ENCODE measurements at places on chromosomes 5 and 9.

GRCh38 chr5:178854284-178854683 lies 5.5 kb upstream of the ZNF354B start:
- DNase-seq, result no peak

- no peak for DNase-seq
Measured at GRCh38 chr5:139757727-139758509, 37.7 kb upstream of the PSD2 start.

DNA sequence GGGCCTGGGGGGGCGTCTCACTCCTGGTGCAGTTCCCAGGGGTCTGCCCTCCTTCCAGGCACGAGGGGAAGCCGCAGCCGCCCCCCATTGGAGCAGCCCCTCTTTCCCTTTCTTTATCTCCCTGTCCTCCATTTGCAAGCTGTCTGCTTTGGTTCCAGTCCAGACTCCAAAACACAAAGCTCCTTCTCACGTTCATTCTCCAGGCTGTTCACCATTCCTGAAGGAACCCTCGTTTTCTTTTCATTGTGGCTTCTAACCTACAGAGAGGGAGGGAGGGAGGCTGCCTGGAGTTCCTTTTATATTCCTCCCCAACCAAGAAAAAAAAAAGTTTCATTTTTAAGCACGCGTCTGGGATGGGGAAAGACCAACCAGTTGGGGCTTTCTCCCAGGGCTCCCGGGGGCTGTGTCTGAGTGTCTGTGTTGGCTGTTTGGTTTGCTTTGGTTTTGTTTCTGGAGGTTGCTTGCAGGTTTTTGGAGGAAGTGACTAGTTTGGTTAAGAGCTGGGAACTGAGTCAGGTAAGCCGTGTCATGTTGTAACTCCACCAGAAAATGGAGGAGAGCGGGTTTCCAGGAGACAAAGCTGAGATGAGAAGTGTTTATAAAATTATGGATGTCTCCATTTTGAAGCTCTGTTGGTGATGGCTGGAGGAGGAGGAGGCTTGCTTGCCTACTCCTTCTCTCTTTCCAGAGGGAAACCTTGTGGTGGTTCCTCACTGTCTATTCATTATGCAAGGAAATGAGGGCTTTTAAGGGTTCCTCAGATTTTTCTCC lies 1.6 kb downstream of the ZNF462 start:
- DNase-seq, result no peak

DNA sequence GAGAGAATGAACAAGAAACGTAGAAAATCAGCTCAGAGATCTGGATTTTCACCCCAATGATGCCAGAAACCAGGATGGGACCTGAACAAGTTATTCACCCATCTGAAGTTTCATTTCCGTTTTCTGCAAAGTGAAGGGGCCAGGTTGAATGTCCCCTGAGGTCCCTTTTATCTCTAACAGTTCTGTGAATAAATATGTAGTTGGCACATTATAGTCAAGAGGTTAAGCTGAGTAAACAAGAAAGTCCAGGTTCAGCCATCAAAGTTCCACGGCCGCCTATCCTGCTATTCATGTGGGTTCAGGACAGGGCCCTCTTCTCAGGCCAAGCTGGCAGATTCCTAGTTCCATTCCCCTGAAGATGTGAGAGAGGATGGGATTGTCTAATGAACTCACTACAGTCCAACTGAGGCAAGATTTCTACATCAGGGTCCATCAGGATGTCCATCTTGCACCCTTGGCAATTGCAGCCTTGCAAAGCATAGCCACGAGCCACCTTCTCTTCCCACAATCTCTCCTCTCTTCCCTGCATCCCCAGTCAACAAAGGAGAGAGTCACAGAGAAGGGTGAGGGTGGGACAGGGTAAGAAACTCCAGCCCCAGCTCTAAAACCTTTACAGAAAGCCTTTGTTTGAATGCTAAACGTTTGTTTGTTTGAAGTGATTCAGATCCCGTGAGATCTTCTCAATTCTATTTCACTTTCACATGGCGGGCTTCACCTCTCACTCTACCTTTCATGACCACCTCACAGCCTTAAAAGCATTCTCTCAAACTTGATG lies 311.0 kb downstream of the SLIT3 start:
- DNase-seq, result no peak

DNA sequence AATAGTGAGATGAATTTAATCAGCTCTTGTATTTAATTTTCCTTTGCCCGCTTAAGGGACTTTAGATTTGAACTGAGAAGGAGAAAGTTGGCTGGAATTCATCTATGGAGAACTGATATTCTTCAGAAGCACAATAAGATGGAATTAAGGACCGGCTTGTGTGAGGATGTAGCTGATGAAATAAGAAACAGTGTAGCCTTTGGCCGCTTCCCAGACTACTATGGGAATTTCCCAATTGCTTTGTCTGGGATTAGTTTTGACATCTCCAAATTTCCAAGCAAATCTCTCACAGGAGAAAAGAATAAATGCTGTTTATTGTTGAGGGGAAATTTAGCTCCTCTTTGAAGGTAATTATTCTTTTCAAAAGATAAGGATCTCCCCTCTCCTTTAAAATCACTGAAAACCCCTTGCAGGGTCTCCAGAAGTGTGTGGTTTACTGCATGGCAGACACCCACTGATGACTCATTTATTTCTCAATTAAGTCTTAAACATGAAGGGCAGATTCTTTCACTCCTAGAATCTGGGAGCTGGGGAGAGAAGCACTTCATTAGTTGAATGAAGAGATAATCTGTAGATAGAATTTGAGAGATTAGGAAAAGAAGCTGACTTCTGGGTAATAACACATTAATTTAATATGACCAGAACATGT lies 606.5 kb upstream of the ADAMTS16 start:
- DNase-seq, result peak; percentile 69

DNA sequence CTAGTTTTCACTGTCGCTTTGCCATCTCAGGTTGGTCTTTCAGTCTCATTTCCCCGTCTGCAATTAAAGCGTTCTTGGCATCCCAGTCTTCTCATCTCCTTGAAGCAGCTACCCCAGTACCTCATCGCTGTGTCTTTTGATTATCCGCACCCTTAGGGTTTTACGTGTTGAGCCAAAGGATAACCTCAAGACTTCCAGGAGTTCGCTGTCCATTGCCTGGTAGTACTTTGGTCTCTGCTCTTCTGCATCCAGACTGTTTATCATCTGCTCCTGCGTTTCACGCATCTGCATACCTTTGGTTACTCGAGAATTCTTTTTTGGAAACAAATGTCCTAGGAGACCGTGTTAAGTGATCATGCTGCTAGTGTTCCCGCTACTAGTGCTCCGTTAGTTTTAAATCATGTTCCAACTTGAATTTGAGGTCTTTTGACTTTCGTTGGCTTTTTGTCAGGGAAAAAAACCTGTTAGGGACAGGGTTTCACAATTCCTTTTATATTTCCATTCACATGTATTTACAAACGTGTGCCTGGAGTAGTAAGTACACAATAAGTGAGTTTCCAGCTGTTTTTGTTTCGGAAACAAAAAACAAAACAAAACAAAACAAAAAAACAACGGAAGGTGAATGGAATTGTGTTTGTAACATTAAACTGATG lies 888 bp downstream of the RABGAP1 start:
- no peak for DNase-seq

- DNase-seq, result no peak
Measured at GRCh38 chr9:84711936-84712335, 42.4 kb downstream of the NTRK2 start.

DNA sequence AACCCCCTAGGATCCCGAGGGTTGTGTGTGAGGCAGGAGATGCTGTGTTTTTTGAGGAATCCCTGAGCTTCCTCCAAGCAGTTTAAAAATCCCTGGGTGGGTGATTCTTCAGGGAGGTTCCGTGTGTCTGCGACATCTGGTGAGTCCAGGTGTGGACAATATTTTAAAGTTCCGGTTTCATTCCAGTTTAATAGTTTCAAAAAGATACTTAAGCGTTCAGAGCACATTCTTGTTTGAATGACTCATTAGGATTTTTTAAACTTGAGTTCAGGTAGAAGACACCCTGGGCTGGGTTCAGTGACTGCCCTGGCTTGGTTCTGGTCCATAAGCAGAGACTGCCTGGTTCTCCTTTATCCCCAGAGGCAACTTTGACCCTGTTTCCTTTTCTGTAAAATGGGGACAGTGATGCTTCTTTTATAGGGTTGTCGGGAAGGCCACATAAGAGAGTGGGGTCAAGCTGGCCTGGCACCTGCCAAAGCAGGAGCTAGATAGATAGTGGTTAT lies 119.2 kb downstream of the RGS3 start:
- DNase-seq, result no peak

GRCh38 chr5:160833806-160834205 lies 18.2 kb downstream of the ATP10B start:
- DNase-seq, result no peak

DNA sequence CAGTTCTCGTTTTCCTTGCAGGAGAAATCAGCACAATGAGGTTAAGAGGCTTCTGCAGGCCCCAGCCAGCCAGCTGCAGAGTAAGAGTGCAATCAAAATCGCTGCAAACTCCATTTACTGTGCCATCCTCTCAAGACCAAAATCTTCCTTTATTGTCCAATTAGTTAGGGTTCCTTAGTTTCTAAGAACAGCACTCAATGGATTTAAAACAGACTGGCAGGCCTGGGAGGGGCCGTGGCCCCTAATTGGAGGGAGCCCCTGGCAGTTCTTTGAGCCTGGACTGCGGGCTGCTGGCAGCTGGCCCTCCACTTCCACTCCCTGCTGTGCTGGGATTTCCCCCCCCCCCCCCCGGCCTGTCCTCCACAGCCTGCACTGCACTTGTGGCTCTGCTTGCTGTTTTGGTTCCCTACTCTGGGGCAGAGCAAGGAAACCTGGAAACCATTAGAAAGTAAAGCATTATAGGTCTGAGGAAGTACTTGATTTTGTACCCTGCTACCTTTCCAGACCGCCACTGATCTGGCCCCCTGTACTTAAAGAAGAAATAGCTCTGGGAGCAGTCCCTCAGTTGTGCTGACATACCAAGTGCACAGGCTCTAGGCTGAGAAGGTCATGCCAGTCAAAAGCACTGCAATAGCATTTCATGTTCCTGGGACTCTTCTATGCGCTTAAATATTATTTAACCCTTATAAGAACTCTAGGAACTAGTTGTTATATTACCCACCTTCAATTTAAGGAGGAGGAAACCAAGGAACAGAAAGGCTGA lies 129.0 kb downstream of the APBA1 start:
- DNase-seq, result no peak

DNA sequence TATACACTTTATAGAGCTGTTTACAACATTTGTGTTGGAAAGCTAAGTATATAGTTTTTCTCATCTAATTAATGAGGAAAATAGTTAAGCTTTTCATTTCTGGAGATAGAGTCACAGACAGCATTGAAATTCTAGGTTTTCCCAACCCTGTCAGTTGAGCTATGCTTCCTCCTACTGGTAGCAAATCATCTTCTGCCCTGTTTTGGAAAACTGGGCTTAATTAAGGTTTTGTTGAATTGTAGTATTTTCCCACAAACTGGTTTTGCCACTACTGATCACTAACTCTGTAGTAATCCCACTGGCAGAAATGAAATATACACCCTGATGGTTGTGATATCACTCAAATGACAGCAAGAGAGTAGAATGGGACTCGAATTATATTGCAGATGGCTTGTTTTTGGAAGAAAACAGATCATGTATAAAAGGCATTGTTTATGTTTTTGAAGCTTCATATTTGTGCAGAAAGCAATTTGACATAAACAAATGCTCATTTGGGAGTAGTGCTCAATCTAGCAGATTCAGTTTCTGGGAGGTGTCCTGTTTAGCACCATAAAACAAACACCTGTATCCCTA lies 46.6 kb downstream of the CD180 start:
- DNase-seq, result no peak

DNA sequence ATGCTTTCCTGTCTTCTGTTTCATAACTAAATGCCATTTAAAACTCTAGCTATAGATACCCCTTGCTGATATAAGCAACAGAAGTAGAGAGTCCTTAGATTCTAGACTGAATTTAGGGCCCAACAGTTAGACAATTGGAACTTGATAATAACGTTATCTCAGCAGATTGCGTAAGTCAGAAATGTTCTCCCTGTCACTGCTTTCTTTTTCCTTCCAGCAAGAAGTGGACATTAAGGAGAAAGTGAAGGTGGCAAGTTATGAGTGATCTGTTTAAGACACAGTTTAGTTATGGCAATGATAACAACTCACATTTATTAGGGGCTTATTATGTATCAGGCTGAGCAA lies 6.9 kb upstream of the GLIS3 start:
- no peak for DNase-seq

GRCh38 chr9:35771075-35771433 lies 17.0 kb upstream of the MSMP start:
- DNase-seq, result no peak

DNA sequence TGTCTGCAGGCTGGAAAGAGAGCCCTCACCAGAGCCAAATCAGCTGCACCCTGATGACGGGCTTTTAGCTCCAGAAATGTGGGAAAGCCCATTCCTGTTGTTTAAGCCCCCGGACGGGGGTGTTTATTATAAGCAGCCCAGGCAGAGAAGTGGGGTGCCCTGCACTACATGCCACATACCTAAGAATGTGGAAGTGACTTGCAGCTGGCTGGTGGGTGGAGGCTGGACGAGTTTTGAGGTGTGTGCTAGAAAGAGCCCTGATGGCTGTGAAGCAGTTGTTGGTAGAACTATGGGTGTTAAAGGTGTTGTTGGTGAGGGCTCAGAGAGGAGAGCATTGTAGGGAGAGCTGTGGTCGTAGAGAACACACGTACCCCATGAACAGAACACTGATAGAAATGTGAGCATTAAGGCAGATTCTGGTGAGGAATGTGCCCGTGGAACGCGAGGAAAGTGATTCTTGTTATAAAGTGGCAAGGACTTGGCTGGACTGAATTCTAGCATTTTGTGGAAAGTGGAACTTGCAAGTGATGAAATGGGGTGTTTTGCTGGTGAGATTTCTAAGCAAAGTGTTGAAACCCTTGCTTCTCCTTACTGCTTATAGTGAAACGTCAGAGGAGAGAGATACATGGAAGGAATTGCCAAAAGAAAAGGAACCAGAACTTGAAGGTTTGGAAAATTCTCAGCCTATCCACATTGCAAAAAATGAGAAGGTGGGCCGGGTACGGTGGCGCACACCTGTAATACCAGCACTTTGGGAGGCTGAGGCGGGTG lies 38.9 kb downstream of the AHRR start:
- no peak for DNase-seq

GRCh38 chr9:101477214-101477613 lies 41.6 kb upstream of the ALDOB start:
- DNase-seq, result no peak

DNA sequence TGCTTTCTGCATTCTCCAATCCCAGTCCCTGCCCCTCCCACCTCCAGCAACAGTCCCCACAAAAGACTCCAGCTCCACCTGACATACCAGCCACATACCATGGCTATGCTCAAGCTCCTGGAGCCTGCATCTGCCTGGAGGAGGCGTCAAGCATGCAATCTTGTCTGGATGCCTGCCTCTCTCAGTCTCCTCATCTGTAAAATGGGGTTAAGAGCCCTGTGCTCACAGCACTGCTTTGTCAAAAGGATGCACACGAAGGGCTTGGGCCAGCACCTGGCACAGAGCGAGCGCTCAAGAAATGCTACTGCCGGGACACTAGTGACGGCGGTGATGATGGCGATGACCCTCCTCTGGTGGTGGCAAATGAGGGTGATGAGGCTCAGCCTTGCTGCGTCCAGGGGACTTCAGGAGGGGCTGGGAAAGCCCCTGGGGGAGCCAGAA lies 202.9 kb upstream of the IER5L start:
- no peak for DNase-seq

- DNase-seq, result no peak
Measured at GRCh38 chr5:80763211-80763610, 108.4 kb upstream of the DHFR start.

GRCh38 chr9:92728831-92729734 lies 35.5 kb downstream of the BICD2 start:
- no peak for DNase-seq

GRCh38 chr5:157449011-157449723 lies 10.8 kb upstream of the NIPAL4 start:
- no peak for DNase-seq

- DNase-seq, result no peak
Measured at GRCh38 chr5:134963098-134963497, 4.6 kb upstream of the CATSPER3 start.

- DNase-seq, result no peak
Measured at GRCh38 chr9:110065532-110065931, 142.4 kb downstream of the C9orf152 start.
